ENCODE measurements at places on chromosomes 7 and 10.

GRCh38 chr10:104767745-104768144 lies 126.7 kb downstream of the SORCS3 start:
- no peak for DNase-seq

DNA sequence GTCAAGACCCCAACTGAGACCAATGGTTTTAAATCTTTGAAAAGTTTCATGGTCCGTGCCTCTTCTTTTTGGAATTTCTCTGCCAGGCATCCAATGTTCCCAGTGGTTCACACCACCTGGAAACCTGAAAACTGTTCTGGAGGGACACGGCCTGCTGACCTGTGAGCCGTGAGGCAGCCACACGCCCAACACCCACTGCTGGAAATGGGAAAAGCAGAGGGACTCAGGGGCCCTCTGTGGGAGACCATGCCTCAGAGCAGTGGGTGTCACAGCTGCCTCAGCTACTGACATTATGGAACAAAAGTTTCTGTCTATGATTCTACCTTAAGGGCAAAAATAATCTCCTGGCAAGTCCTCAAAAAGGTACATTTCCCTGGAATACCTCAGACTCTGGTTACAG lies 70.4 kb upstream of the VIPR2 start:
- no peak for DNase-seq

GRCh38 chr10:115662422-115662821 lies 569.3 kb downstream of the ATRNL1 start:
- no peak for DNase-seq

GRCh38 chr7:24341691-24342413 lies 57.9 kb downstream of the NPY start:
- DNase-seq, result no peak

DNA sequence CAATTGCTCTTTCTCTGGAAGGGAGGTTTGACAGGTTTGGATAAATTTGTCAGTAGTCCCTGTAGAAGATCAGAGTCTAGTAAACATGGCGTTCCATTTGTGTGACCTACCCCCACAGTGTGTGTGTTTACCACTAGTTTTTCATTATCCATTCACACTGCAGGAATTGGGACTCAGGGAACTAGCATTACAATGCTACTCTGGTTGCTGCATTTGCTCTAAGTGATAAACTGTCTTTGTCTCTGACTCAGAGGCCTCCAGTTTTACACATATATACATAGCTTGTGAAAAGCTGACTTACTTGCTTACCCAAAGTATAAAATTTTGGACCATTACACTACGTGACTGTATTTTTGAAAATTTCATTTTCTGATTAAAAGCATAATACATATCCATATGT lies 1604.0 kb downstream of the REEP3 start:
- DNase-seq, result no peak
